ENCODE measurements at places on chromosomes 1 and 21.
A peak's percentile ranks its signal among the peaks of the same experiment; 100 is the strongest.

DNA sequence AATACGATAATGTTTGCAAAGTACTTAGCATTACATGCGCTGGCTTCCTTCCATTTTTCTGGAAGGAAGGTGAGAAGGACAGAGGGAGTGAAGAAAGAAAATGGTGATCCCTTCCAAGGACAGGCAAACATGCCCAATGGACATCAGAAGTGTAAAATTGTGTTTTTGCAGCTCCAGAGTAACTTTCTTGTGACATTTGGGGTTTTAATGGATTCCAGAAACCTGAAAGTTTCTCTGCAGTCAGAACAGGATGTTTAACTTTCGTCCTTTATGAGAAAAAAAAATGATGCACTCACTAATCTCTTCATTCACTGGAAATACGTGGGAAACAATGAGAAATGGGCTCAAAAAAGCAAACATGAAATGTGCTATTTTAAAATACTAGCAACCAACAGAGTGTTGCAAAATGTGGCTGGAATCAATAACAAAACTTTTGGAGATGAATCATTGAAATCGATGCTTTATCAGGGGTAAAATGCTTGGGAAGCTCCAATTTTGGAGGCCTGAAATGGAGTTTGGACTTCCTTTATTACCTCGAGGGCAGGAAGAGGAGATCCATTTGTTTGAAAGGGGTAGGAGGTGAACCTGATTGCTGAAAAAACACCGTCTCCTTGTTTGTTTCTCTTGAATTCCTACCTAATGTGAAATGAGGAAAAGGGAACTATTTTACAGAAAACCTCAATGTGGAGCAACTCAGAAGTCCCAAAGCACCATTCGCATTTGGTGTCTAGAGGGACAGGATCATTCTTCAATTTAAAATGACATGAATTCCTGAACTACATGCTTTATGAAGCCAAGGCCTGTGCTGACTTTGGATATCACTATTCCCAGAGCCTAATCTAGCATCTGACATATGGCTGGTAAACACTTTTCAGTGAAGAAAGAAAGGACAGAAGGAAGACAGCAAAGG, 129.5 kb downstream of the TRABD2B start:
- no peak overlapping the region for H3K27ac ChIP-seq
- no peaks in the 10 kb centered on the region for H3K36me3 ChIP-seq
- H3K4me3 ChIP-seq, result no peak overlapping the region
- no peaks in the 10 kb centered on the region for H3K4me1 ChIP-seq
- peaks cover 3% of the 10 kb centered on the region for H3K27me3 ChIP-seq
- DNase-seq, result no peak

- peaks cover 4% of the 10 kb centered on the region for H3K27me3 ChIP-seq
- H3K36me3 ChIP-seq, result no peaks in the 10 kb centered on the region
- DNase-seq, result no peak
- no peak overlapping the region for H3K27ac ChIP-seq
These were observed 10.7 kb upstream of the ERO1B start for GRCh38 chr1:236292425-236292824.

DNA sequence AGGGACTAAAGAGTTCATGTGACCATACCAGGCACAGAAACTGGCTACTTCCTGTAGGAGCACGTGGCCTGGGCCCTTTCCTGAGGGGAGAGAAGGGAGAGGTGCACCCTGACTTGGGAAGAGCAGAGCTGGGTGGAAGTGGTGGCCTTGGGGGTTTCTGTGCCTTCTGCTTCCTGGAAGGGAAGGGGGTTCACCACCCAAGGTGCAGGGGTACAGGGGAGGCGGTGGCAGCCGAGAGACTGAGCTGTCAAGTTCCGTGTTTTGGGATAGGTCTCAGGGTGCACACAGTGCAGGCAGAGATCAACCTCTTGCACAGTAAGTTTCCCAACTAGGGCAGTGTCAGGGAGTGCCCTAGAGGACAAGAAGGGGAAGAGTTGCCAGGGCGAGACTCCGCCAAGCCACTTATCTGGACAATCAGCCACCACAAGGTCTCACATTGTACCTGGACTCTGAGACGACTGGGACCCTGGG, 10.1 kb downstream of the HECTD3 start:
- peaks cover 19% of the 10 kb centered on the region for H3K36me3 ChIP-seq
- no peaks in the 10 kb centered on the region for H3K27me3 ChIP-seq
- no peak for DNase-seq
- no peak overlapping the region for H3K4me3 ChIP-seq

DNA sequence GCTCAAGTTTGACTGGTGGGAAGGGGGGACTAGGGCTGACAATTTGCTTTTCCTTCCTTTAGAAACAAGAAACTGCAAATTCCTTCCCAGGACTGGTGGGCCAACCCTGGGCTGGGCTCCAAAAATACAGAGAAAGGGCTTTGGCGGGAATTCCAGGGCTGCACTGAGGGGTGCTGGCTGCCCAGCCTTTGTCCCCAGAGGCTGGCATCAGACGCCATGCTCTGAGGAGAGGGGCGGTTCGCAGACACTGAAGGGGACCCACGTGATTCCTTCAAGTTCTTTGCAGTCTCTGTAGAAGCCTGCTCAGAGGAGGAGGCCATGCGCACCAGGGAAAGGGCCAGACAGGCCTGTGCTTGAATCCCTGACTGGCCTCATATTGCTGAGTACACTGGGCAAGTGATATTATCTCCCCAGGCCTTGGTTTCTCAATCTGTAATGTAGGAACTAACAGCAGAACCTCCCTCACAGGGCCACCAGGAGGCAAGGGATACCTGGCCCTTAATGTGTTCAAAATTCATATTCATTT, 119.5 kb downstream of the EPHB2 start:
- H3K4me1 ChIP-seq, result no peaks in the 10 kb centered on the region
- H3K36me3 ChIP-seq, result no peaks in the 10 kb centered on the region
- peaks cover 2% of the 10 kb centered on the region for H3K27me3 ChIP-seq
- no peak overlapping the region for H3K4me3 ChIP-seq

DNA sequence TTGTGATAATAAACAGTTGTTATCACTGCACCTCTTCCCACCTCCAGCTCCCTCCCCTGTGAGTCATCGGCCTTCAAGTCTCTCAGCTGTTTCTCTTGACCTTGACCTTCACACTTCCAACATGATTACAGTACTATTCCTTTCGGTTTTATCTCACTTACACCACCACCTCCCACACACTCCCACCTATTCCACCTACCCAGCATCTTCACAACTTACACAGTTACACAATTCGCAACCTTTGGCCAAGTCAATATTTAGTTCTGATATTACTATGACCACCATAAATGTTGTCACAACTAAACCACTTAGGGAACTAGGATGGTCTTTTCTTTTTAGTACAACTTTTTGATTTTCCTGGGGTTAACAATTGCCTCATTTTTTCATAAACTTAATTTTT, 60.2 kb downstream of the RIPK4 start:
- H3K27ac ChIP-seq, result no peak overlapping the region
- no peak overlapping the region for H3K4me3 ChIP-seq
- peaks cover 11% of the 10 kb centered on the region for H3K4me1 ChIP-seq
- peaks cover 39% of the 10 kb centered on the region for H3K27me3 ChIP-seq

DNA sequence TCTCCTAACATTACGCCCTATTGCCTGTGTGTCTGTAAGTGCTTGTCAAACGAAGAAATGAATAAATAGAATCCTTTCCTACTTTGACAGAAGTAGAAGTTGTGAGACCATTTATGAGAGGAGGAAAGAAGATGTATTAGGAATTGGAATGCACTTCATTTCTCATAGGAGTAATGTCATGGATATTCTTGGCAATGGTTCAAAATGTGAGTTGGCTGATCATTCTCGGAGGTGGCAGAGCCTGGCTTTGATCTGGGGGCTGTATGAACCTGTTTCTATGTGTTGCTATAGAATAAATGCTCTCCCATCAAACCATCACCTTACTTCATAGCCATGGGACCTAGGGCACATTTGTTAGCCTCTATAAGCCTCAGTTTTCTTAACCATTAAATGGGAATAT, 10.1 kb upstream of the SERBP1 start:
- H3K4me1 ChIP-seq, result peaks cover 12% of the 10 kb centered on the region
- H3K4me3 ChIP-seq, result no peak overlapping the region

DNA sequence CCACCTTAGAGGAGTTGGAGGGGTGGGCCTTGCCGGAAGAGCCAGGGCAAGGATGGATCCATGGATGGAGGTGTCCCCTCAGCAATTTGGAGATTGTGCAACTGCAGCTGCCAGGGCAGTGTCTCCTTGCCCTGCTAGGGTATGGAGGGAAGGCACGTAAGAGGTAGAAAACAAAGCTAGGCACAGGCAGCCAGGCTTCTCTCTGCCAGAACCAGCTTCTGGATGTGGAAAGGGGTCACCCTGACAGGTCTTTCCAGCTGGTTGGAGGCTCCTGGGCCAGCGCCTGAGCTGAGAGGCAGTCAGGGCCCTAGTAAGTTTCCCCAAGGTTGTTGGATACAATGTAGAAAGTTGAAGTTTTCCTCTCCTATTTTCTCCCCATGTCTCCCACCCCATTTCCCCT, 15.2 kb upstream of the SLC25A34 start:
- no peaks in the 10 kb centered on the region for H3K27me3 ChIP-seq
- peaks cover 9% of the 10 kb centered on the region for H3K36me3 ChIP-seq
- DNase-seq, result no peak
- no peak overlapping the region for H3K27ac ChIP-seq

- peaks cover 14% of the 10 kb centered on the region for H3K27me3 ChIP-seq
- H3K4me1 ChIP-seq, result peaks cover 6% of the 10 kb centered on the region
- no peak within 1 kb of the TSS for H3K27ac ChIP-seq
- H3K4me3 ChIP-seq, result no peak within 1 kb of the TSS
- DNase-seq, result no peak
- H3K36me3 ChIP-seq, result no peaks in the 10 kb centered on the region
These were observed at the start of gene S100A8 for GRCh38 chr1:153390938-153391710. Gene S100A8, minus strand, starts transcription at chr1:153391073. Its CDS starts 538 bp downstream, at chr1:153390535.

DNA sequence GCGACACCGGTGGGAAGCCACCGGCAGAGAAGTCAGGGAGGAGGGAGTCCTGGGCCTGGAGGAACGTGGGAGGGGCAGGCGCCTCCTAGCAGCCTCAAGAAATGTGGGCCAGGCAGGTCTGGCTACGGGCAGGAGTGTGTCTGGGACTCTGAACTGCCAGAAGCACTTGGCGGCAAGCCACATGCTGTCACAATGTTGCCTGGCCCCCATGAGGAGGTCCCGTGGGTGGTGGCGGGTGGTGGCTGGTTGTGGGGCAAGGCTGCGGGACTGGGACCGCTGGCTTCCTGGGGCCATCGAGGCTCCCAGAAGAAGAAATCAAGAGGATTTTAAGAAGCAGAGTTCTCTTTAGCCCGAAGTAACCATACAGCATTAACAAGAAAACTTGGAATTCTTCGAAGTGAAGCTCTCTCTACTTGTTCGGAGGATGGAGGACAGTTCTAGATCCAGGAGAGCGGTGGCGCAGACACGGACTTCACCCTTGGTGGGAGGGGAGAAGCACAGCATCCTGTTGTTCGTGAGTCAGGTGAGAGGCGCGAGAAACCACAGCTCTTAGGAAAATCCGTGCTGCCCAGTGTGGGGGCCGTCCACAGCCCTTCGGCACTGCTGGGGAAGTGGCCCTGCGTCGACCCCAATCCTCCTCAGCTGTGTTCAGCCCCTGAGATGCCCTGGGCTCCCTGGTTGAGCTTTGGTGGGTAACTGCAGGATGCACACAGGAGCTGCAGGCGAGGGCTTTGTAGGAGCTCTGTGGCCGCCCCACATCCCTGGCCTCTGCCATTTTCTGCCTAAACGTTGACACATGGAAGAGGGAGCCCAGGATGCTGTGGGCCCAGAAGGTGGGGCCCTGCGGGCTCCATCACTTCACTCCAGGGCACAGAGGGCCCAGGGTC, 12.4 kb downstream of the SKI start:
- DNase-seq, result peak; percentile 59
- peak overlapping the region; percentile 9 for H3K4me3 ChIP-seq
- H3K36me3 ChIP-seq, result peaks cover 7% of the 10 kb centered on the region
- H3K27me3 ChIP-seq, result no peaks in the 10 kb centered on the region
- H3K4me1 ChIP-seq, result peaks cover 91% of the 10 kb centered on the region
- H3K27ac ChIP-seq, result peak overlapping the region; percentile 76

- H3K36me3 ChIP-seq, result peaks cover 25% of the 10 kb centered on the region
- H3K4me1 ChIP-seq, result peaks cover 44% of the 10 kb centered on the region
- DNase-seq, result no peak
- H3K4me3 ChIP-seq, result no peak overlapping the region
- H3K27ac ChIP-seq, result peak overlapping the region; percentile 35
These were observed 24.9 kb upstream of the ETS2 start for GRCh38 chr21:38780879-38781278.

GRCh38 chr1:30474818-30475200, 248.6 kb downstream of the MATN1 start:
- H3K27me3 ChIP-seq, result peaks cover 1% of the 10 kb centered on the region
- no peaks in the 10 kb centered on the region for H3K36me3 ChIP-seq
- no peaks in the 10 kb centered on the region for H3K4me1 ChIP-seq
- DNase-seq, result no peak
- no peak overlapping the region for H3K4me3 ChIP-seq
- H3K27ac ChIP-seq, result no peak overlapping the region

GRCh38 chr1:232690285-232690935, 60.5 kb upstream of the SIPA1L2 start:
- no peaks in the 10 kb centered on the region for H3K36me3 ChIP-seq
- H3K4me3 ChIP-seq, result no peak overlapping the region
- H3K27ac ChIP-seq, result no peak overlapping the region

GRCh38 chr1:215425138-215425537, 142.0 kb upstream of the KCTD3 start:
- no peaks in the 10 kb centered on the region for H3K27me3 ChIP-seq
- no peak for DNase-seq
- no peaks in the 10 kb centered on the region for H3K4me1 ChIP-seq
- no peaks in the 10 kb centered on the region for H3K36me3 ChIP-seq

GRCh38 chr1:17250601-17251000, 1.7 kb downstream of the PADI3 start:
- H3K27me3 ChIP-seq, result peaks cover 14% of the 10 kb centered on the region
- no peaks in the 10 kb centered on the region for H3K36me3 ChIP-seq
- H3K27ac ChIP-seq, result no peak overlapping the region
- DNase-seq, result peak; percentile 10
- no peak overlapping the region for H3K4me3 ChIP-seq

- no peak overlapping the region for H3K4me3 ChIP-seq
- H3K27ac ChIP-seq, result no peak overlapping the region
- peaks cover 18% of the 10 kb centered on the region for H3K27me3 ChIP-seq
- H3K36me3 ChIP-seq, result no peaks in the 10 kb centered on the region
- no peaks in the 10 kb centered on the region for H3K4me1 ChIP-seq
- DNase-seq, result no peak
These were observed 126.1 kb downstream of the GDAP2 start for GRCh38 chr1:117803318-117803717.

DNA sequence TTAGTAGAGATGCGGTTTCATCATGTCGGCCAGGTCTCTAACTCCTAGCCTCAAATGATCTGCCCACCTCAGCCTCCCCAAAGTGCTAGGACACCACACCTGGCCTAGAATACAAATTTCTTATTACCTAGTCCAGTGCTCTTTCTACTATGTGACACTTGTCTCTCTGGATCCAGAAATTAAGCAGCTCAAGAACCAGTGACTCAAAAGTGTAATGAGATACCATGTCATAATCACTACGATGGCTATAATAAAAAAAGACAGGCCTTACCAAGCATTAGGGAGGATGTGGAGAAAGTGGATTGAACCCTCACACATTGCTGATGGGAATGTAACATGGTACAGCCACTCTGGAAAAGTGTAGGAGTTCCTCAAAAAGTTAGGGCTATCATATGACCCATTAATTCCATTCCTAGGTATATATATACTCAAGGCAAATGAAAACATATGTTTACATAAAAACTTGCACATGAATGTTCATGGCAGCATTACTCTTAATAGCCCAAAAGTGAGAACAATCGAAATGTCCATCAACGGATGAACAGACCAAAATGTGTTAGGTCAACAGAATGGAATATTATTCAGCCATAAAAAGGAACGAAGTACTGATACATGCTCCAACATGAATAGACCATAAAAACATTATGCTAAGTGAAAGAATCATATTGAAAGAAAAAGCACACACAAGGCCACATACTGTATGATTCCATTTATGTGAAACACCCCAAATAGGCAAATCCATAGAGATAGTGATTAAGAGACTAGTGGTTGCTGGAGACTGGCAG, 8.3 kb downstream of the TEX38 start:
- peaks cover 47% of the 10 kb centered on the region for H3K36me3 ChIP-seq
- H3K4me1 ChIP-seq, result peaks cover 27% of the 10 kb centered on the region
- H3K27ac ChIP-seq, result no peak overlapping the region
